ENCODE measurements at places on chromosomes 3 and 15. TPM values are rescaled to one million over a fixed set of nuclear protein-coding genes. Genes with fewer than 3 reads are reported as not detected.

The DLEC1 gene
- 1.3 TPM for total RNA-seq

- H3K36me3 ChIP-seq, result peaks cover 14% of the 10 kb centered on the region
- H3K27ac ChIP-seq, result no peak overlapping the region
- no peak overlapping the region for H3K4me3 ChIP-seq
- H3K4me1 ChIP-seq, result no peaks in the 10 kb centered on the region
- DNase-seq, result no peak
- H3K27me3 ChIP-seq, result no peaks in the 10 kb centered on the region
These were observed 39.7 kb downstream of the SGO1 start for GRCh38 chr3:20146301-20146700.

- H3K36me3 ChIP-seq, result no peaks in the 10 kb centered on the region
- H3K4me3 ChIP-seq, result no peak overlapping the region
- peaks cover 2% of the 10 kb centered on the region for H3K4me1 ChIP-seq
- peak overlapping the region; percentile 53 for H3K27ac ChIP-seq
- H3K27me3 ChIP-seq, result peaks cover 6% of the 10 kb centered on the region
- DNase-seq, result no peak
These were observed 244.9 kb downstream of the FAM43A start for GRCh38 chr3:194930377-194931204.

GRCh38 chr3:48429317-48429959 is 448 bp downstream of the PLXNB1 start:
- H3K4me1 ChIP-seq, result peaks cover 57% of the 10 kb centered on the region
- peak overlapping the region; percentile 98 for H3K27ac ChIP-seq
- peak; percentile 78 for DNase-seq
- H3K4me3 ChIP-seq, result peak overlapping the region; percentile 90
- H3K36me3 ChIP-seq, result peaks cover 10% of the 10 kb centered on the region
- H3K27me3 ChIP-seq, result no peaks in the 10 kb centered on the region

- peaks cover 2% of the 10 kb centered on the region for H3K36me3 ChIP-seq
- no peak for DNase-seq
- no peak overlapping the region for H3K27ac ChIP-seq
- H3K27me3 ChIP-seq, result no peaks in the 10 kb centered on the region
These were observed 5.1 kb downstream of the MAGEL2 start for GRCh38 chr15:23642413-23643044.

DNA sequence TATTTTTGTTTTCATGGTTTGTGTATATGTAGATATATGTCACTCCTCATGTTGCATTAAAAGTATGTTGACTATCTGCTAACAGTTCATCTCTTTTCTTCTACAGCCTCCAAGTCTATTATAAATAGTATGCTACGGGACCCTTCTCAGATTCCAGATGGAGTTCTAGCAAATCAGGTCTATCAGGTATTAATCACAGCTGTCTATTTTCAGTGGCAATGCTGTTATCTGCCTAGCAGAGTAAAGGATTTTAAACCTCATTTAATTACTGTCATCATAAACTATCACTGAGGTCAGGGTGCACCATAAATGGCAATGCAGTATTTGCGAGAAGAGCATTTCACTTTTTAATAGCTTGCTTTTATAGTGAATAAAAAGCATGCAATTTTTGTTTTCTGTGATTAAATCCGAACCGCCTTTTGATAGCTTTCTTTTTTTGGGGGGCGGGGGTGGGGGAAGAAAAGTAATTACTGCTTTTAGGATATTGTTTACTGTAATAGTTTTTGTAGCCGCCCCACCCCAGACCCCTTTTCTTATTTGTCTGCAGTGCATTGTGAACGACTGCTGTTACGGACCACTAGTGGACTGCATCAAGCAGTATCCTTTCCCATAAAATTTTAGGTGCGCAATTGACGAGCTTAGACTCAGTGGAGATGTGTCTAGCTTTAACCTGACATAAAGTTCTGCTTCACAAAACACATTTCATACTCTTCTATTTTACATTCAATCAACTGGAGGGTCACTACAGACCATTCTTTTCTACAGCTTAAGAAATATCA is 112.3 kb downstream of the CDIN1 start:
- H3K4me1 ChIP-seq, result peaks cover 8% of the 10 kb centered on the region
- H3K27ac ChIP-seq, result peak overlapping the region; percentile 10
- no peak overlapping the region for H3K4me3 ChIP-seq
- DNase-seq, result no peak

DNA sequence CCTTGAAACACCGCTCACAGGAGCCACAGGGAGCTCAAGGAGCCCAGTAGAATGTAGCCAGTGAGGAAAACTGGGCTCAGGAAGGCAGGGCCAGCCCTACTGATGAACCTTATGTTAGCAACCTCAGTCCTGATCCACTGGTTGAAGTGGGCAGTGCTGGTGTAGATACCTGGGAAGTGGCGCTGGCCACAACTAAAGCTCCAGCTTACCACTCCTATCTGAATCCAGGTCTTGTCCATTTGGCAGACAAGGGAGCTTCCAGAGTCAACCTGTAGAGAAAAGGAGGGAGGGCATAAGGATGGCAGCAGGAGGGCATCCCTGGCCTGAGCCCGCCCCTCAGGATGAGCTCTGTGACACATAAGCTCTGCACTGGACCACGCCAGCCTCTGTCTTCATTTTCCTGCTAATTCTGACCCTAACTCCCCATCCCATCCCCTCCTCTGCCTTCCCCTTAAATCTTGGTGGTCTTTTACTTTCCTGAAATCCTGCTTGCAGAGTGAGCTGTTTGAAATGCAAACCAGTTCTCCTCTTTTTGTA is 2.1 kb upstream of the PRSS50 start:
- H3K36me3 ChIP-seq, result no peaks in the 10 kb centered on the region
- H3K4me3 ChIP-seq, result no peak overlapping the region
- peaks cover 3% of the 10 kb centered on the region for H3K4me1 ChIP-seq
- H3K27me3 ChIP-seq, result peaks cover 18% of the 10 kb centered on the region
- no peak for DNase-seq
